ENCODE measurements at places on chromosomes 1 and 21.

DNA sequence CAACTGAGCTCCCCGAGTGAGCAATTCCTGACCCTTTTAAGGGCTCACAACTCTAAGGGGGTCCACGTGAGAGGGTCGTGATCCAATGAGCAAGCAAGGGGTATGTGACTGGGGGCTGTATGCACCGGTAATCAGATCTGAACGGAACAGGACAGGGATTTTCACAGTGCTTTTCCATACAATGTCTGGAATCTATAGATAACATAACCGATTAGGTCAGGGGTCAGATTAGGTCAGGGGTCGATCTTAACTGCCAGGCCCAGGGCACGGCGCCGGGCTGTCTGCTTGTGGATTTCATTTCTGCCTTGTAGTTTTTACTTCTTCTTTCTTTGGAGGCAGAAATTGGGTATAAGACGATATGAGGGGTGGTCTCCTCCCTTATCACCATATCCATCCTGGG lies 30.7 kb upstream of the OPRD1 start:
- no peak for DNase-seq

DNA sequence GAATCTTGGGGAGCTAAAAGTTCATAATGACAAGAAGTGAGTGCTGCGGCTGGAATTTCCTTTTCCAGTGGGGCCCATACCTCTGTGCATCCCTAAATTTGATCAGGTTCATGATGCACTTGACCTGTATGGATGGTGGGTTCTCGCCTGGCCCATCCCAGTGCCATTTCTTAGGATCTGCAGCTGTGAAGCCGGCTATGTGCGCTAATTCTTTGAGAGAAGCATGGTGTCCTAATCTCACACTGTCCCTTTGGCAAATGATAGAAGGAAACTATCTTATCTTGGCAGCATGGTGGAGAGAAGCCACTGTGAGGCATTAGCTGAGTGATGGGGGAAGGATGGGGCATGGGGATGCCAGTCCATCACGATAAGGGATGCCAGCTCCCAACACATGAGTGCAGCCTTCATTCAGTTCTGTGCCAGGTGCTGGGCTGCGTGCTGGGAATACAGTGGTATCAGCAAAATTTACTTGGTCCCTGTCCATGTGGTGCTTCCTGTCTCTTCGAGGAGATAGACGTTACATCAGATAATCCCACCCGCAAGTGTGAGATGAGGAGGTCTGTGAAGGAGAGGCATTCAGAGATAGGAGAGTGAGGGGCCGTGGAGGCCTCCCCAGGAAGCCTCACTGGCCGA lies 30.5 kb downstream of the STUM start:
- no peak for DNase-seq

DNA sequence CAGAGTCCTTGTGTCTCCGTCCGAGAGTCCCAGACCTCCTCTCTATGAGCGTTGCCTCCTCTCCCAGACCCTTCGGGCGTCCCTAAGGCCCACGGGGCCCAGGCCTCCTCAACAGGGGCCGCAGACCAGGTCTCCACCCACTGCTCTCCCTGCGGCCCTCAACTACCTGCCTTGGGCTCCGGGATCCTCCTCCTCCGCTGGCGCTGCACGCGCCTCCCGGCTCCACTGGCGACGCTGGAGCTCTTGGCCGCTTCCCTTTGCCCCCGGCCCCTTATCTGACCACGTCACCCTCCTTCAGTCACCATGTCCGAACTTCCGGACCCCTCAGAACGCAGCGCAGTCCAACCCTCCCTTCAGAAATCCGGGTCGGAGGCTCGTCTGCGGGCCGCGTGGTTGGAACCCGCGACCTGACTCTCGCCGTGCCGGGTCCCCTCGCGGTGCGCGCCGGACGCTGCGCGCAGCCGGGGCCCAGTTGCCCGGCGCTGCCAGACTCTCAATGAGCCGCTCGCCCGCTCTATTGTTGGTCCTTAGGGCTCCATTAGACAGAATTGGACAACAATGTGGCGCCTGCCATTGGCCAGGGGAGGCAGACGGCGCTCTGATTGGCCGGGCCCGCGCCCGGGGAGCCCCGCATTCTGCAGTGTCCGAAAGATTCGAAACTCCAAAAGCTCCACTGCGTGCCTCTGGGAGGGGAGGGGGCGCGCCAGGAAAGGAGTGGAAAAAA lies at the start of gene DMRTA2:
Gene DMRTA2, minus strand, starts transcription at position 498 of the 724 bp plus-strand sequence. CDS start 1,907 bp downstream, outside the sequence.
- DNase-seq, result peak; percentile 77

DNA sequence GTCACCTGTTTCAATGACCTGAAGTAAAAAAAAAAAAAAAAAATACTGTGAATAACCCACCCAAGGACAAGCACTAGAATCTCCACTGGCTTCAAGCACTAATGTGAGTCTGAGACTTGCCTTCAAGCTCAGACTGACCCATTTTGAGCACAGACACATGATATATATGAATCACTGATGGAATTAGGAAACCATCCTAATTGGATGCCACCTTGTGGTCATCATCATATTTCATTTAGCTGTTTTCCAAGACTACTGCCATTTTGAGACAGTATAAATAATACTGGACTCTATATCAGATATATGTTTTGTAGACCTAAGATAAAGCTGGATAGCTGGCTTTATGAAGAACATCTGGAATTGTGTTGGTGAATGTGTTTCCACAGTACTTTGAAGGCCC lies 1232.0 kb downstream of the KCNT2 start:
- DNase-seq, result no peak

DNA sequence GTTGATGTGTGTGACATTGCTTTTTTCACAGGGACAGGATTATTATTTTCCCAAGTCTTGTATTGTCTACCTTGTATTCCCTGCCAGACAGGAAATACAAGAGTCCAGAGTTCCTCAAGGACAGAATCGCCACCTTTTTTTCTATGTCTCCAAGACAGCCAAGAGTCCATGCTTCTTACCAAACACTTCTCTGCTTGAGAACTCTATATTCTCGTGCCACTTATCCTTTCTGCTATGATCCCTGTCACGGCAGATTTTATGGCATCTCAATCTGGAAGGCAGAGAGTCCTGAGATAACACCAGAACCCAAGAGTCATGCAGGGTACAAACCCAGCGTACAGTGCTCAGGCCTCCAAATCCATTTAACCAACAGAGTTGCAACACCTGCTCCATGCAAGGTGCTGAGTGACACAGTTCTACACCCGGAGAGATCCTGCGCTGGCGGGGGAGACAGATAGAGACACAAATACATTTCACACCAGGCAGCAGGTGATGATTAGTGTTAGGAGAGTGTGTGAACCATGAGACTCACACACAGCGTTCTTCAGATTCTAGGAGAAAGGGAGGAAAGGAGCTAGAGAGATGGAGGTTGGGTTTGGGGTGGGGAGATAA lies 107.6 kb downstream of the NAV1 start:
- DNase-seq, result no peak
